Endothelial cell (in vitro differentiated cells): ENCODE measurements at places on chromosomes 1 and 21. TPM values are rescaled to one million over a fixed set of nuclear protein-coding genes. Genes with fewer than 3 reads are reported as not detected.

- no peaks in the 10 kb centered on the region for H3K36me3 ChIP-seq
- no peak overlapping the region for H3K27ac ChIP-seq
- no peak overlapping the region for H3K4me3 ChIP-seq
These were observed 173.9 kb downstream of the HHIPL2 start for GRCh38 chr1:222373831-222374602.

TMEM53 gene
- 15.6 TPM for total RNA-seq

GRCh38 chr21:38303300-38303699 lies 46.5 kb downstream of the KCNJ15 start:
- H3K36me3 ChIP-seq, result no peaks in the 10 kb centered on the region
- H3K27ac ChIP-seq, result no peak overlapping the region
- H3K27me3 ChIP-seq, result peaks cover 3% of the 10 kb centered on the region
- H3K4me1 ChIP-seq, result peaks cover 37% of the 10 kb centered on the region
- no peak for DNase-seq
- no peak overlapping the region for H3K4me3 ChIP-seq

DNA sequence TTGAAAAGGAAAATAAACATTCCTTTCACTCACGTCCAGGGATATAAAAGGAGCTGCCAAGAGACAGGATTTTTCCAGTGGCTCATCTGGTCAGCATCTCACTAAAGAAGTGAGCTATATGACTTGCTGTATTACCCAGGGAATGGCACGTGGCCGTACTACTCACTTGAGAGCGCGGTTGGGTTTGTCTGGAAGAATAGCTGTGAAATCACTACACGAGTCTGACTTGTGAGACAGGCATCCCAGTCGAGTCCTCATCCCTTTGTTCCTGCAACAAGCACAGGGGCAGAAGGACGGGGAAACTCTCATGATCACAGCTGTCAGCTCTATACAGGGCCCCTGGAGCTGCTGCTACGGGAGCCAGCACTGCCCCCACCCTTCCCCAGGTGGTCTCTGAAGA lies 17.7 kb downstream of the RGS8 start:
- H3K27ac ChIP-seq, result no peak overlapping the region
- peaks cover 24% of the 10 kb centered on the region for H3K4me1 ChIP-seq
- DNase-seq, result no peak
- no peaks in the 10 kb centered on the region for H3K36me3 ChIP-seq
- H3K4me3 ChIP-seq, result no peak overlapping the region

DNA sequence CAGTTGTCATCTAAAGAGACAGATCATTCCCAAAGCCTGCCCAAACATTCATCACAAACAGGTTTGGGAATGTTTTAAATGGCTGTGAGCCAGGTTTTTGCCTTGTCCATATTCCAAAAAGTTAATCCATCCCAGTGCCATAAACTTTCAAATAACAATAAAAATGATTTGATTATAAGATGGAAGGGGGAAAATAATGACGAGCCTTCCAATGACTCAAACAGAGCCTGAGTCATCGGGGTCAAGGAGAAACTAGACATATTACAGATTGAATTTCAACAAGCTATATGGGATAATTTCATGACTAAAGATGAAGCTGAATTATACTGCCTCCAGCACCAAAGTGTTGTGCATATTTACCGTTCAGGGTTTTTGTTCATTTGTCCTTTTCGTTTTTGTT lies 195.8 kb upstream of the PKN2 start:
- H3K27ac ChIP-seq, result no peak overlapping the region
- peaks cover under 1% of the 10 kb centered on the region for H3K27me3 ChIP-seq
- H3K4me1 ChIP-seq, result no peaks in the 10 kb centered on the region
- no peak overlapping the region for H3K4me3 ChIP-seq
- no peaks in the 10 kb centered on the region for H3K36me3 ChIP-seq
- DNase-seq, result no peak

FCAMR gene
- not detected for total RNA-seq

LENEP gene
- total RNA-seq, result 0.82 TPM

DNA sequence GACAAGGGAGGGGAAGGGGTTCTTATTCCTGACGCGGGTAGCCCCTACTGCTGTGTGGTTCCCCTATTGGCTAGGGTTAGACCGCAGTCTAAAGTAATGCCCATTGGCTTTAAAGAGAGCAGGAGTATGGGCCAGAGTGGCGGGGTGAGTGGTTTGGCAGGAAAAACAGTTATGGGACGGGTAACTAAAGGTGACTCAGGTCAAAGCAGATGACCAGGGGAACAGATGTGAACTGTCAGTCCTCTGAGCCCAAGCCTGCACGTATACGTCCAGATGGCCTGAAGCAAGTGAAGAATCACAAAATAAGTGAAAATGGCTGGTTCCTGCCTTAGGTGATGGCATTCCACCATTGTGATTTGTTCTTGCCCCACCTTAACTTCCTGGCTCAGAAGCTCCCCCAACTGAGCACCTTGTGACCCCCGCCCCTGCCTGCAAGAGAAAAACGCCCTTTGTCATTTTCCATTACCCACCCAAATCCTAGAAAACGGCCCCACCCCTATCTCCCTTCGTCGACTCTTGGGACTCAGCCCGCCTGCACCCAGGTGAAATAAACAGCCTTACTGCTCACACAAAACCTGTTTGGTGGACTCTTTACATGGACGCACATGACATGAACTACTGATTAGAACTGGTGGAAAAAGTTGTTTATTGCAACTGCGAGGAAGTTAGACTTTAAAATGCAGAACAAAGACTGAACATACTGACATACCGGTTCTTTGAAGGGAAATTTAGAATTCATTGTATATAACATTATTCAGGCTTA lies 758 bp upstream of the ATAD3B start:
- H3K36me3 ChIP-seq, result no peaks in the 10 kb centered on the region
- peak overlapping the region; percentile 95 for H3K4me3 ChIP-seq
- no peak for DNase-seq
- H3K4me1 ChIP-seq, result peaks cover 11% of the 10 kb centered on the region
- peak overlapping the region; percentile 74 for H3K27ac ChIP-seq

GRCh38 chr21:16695074-16695473 lies 817.8 kb upstream of the CXADR start:
- H3K4me3 ChIP-seq, result no peak overlapping the region
- peaks cover 17% of the 10 kb centered on the region for H3K36me3 ChIP-seq
- no peak for DNase-seq
- H3K4me1 ChIP-seq, result no peaks in the 10 kb centered on the region
- peaks cover 2% of the 10 kb centered on the region for H3K27me3 ChIP-seq

DNA sequence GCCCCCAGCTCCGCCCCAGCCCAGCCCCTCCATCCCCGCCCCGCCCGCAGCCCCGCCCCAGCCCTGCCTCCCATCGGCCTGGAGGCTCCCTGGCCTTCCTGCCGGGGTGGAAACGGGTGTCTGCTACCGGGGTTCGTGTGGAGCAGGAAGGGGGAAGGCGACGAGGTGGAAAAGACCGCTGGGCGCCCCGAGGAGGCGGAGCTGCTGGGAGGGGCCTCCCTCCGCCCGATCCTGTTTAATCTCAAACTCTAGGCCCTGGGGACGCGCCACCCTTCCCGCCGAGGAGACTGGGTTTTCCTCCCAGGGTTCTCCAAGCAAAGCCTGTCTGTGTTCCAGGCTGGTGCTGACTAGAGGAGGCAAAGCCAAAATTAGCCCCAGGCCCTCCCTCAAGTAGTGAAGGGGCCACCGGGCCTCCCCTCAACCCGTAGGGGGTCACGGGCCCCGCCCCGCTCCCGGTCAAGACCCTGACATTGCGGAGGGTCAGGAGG lies 16.2 kb upstream of the TTLL10 start:
- no peak overlapping the region for H3K4me3 ChIP-seq
- no peaks in the 10 kb centered on the region for H3K4me1 ChIP-seq
- DNase-seq, result peak; percentile 65
- H3K27me3 ChIP-seq, result peaks cover 17% of the 10 kb centered on the region
- peak overlapping the region; percentile 30 for H3K27ac ChIP-seq
- H3K36me3 ChIP-seq, result peaks cover 10% of the 10 kb centered on the region

DNA sequence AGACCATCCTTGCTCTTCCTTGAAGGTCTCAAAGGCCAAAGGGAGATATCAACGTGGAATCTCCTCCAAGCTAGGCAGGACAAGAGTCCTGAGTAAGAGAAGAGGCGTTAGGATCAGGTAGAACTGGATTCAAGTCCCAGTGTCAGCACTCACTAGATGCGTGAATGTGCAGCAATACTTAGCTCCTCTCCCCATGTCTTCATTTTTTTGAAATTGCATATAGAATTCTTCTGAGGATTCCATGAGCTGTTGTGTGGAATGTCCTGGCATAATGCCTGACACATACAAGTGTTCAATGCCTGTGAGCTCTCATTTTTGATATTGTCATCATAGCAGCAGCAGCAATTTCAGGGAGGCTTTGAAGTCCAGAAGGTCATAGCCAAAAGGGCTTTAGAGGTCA lies 333.2 kb downstream of the KCNH1 start:
- no peak overlapping the region for H3K4me3 ChIP-seq
- no peaks in the 10 kb centered on the region for H3K4me1 ChIP-seq
- peaks cover 1% of the 10 kb centered on the region for H3K27me3 ChIP-seq
- H3K36me3 ChIP-seq, result no peaks in the 10 kb centered on the region

DDI2 gene
- 24.0 TPM for total RNA-seq

- H3K4me1 ChIP-seq, result peaks cover 10% of the 10 kb centered on the region
- no peak overlapping the region for H3K27ac ChIP-seq
- no peaks in the 10 kb centered on the region for H3K27me3 ChIP-seq
- DNase-seq, result no peak
- no peak overlapping the region for H3K4me3 ChIP-seq
These were observed 26.1 kb downstream of the NHLH2 start for GRCh38 chr1:115814685-115815398.

DNA sequence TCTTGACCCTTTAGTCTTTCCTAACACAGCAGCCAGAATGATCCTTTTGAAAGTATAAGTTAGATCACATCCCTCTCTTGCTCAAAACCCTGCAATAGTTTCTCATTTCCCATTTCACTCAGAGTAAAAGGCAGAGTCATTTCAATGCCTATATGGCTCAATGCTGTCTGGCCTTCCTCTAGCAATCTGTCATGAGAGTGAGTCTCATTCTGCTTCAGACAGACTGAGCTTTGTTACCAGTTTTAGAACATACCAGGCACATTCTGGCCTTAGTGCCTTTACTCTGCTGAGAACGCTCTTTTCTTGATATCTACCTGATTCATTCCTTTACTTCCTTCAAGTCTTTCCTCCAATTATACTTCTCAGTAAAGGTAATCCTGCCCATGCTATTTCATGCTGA lies 372.8 kb upstream of the PKN2 start:
- H3K27me3 ChIP-seq, result no peaks in the 10 kb centered on the region
- H3K4me3 ChIP-seq, result no peak overlapping the region
- no peaks in the 10 kb centered on the region for H3K4me1 ChIP-seq
- no peaks in the 10 kb centered on the region for H3K36me3 ChIP-seq
- DNase-seq, result no peak

- no peaks in the 10 kb centered on the region for H3K27me3 ChIP-seq
- H3K36me3 ChIP-seq, result peaks cover 15% of the 10 kb centered on the region
- H3K4me3 ChIP-seq, result no peak overlapping the region
- H3K4me1 ChIP-seq, result no peaks in the 10 kb centered on the region
- no peak for DNase-seq
These were observed 89.8 kb downstream of the TMEM200B start for GRCh38 chr1:29033829-29034466.

ZNF593OS gene
- total RNA-seq, result not detected

DNA sequence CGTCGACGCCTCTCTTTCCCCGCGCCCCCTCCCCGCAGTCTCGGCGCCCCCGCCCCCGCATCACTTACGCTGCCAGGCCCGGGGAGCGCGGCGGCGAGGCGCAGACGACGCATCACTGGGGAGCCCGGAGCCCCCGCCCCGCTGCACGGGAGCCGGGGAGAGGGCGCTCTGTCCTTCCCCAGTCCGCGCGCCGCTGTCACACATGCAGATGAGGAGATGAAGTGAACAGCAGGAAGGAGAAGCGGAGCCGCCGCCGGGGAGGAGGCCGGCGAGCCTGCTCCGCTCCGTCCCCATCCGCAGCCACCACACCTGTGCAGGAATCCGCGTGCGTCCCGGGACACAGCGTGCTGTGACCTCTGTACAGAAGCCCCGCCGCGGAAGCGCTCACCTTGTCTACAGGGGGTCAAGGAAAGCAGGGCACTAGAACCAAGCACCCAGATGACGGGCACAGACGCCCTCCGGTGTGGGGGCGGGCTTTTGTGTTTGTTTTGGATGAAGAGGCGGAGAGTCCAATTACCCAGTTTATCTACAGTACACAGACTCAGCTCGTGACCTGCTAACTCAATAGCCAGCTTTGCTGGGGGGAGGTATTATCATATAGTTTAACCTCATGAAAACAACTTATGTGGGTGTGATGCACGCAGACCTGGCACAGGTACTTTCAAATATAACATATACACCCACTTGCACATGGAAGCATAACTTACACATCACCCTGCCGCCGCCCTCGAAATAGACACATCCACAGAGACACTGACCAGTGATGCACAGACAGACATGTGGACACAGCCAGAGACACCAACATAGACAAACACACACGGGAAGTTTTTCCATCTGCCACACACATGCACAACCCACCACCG lies 12.4 kb downstream of the KLHDC8A start:
- no peak overlapping the region for H3K4me3 ChIP-seq
- no peaks in the 10 kb centered on the region for H3K36me3 ChIP-seq
- peaks cover 29% of the 10 kb centered on the region for H3K4me1 ChIP-seq
- H3K27ac ChIP-seq, result no peak overlapping the region
- DNase-seq, result peak; percentile 41

DNA sequence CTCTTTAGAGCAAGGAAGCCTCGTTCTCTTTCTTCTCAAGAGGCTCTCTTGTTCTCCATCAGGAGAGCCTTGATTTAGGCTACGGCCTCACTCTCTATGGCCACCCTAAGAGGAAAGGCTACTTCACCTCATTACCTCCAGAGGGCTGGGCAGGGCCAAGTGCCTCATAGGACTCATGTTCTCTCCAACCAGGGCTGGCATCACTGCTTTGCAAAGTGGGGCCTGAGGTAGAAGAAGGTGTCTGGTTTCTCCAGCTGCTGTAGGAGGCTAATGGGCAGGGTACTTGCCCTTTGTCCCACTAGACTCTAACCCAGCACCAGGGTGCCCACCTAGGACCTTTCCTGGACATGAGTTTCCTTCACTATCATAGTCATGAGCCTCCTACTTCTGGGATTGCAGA lies 2.1 kb upstream of the ATXN7L2 start:
- peaks cover 7% of the 10 kb centered on the region for H3K4me1 ChIP-seq
- DNase-seq, result no peak
- no peak overlapping the region for H3K4me3 ChIP-seq
- peaks cover 9% of the 10 kb centered on the region for H3K36me3 ChIP-seq
- no peak overlapping the region for H3K27ac ChIP-seq
- H3K27me3 ChIP-seq, result peaks cover 18% of the 10 kb centered on the region

DNA sequence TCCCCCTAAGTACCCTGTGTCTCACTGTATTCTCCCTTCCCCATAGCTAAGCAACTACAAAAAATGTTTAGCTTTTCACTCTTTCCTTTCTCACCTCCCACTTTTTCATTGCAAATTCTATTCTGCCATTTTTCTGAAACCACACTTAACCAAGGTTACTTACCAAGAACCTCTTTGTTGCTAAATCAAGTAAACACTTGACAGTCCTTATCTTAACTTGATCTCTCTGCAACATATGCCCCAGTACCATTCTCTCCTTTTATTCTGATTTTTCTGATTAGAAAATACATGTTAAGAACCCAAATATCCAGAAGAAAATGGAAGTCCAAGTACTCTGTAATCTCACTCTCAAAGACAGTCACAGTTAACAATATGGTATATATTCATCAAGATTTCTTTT lies 16.0 kb downstream of the EVI5 start:
- no peak overlapping the region for H3K27ac ChIP-seq
- H3K36me3 ChIP-seq, result no peaks in the 10 kb centered on the region
- DNase-seq, result no peak
- H3K4me3 ChIP-seq, result no peak overlapping the region

FAM167B gene
- 1.4 TPM for total RNA-seq

DCDC2B gene
- not detected for total RNA-seq

GRCh38 chr1:224616756-224617409 lies 766 bp downstream of the CNIH3 start:
- peaks cover 10% of the 10 kb centered on the region for H3K4me1 ChIP-seq
- DNase-seq, result peak; percentile 29
- H3K27me3 ChIP-seq, result peaks cover 22% of the 10 kb centered on the region
- H3K27ac ChIP-seq, result no peak overlapping the region

MANEAL gene
- 0.36 TPM for total RNA-seq
